ENCODE measurements at places on chromosomes 13 and 19.
A peak's percentile ranks its signal among the peaks of the same experiment; 100 is the strongest.

DNA sequence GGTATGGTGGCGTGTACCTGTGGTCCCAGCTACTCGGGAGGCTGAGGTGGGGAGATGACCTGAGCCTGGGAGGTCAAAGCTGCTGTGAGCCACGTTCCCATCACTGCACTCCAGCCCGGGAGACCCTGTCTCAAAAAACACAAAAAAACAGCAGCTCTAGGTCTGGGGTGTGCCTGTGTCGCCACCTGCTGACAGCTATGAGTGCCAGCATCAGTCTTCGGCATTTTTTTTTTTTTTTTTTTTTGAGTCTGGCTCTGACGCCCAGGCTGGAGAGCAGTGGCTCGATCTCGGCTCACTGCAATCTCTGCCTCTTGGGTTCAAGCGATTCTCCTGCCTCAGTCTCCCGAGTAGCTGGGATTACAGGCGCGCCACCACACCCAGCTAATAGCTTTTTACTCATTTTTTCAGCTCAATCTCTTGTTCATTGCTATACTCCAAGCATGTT lies 10.1 kb downstream of the AP2S1 start:
- peaks cover 6% of the 10 kb centered on the region for H3K4me1 ChIP-seq
- H3K36me3 ChIP-seq, result peaks cover 19% of the 10 kb centered on the region
- no peak overlapping the region for H3K4me3 ChIP-seq
- no peaks in the 10 kb centered on the region for H3K27me3 ChIP-seq
- no peak overlapping the region for H3K27ac ChIP-seq
- DNase-seq, result peak; percentile 51

DNA sequence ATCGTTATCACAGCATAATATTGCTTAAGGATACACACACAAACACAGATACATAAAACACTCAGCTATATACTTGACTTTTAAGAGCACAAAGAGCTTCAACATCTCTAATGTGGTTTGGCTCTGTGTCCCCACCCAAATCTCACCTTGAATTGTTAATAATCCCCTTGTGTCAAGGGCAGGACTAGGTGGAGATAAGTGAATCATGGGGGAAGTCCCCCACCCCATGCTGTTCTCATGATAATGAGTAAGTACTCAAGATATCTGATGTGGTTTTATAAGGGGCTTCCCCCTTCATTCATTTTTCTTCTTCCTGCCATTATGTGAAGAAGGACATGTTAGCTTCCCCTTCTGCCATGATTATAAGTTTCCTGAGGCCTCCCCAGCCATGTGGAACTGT lies 481.4 kb downstream of the PCDH9 start:
- no peak for DNase-seq
- H3K4me1 ChIP-seq, result no peaks in the 10 kb centered on the region
- H3K36me3 ChIP-seq, result no peaks in the 10 kb centered on the region
- H3K27ac ChIP-seq, result no peak overlapping the region
- H3K27me3 ChIP-seq, result no peaks in the 10 kb centered on the region

DNA sequence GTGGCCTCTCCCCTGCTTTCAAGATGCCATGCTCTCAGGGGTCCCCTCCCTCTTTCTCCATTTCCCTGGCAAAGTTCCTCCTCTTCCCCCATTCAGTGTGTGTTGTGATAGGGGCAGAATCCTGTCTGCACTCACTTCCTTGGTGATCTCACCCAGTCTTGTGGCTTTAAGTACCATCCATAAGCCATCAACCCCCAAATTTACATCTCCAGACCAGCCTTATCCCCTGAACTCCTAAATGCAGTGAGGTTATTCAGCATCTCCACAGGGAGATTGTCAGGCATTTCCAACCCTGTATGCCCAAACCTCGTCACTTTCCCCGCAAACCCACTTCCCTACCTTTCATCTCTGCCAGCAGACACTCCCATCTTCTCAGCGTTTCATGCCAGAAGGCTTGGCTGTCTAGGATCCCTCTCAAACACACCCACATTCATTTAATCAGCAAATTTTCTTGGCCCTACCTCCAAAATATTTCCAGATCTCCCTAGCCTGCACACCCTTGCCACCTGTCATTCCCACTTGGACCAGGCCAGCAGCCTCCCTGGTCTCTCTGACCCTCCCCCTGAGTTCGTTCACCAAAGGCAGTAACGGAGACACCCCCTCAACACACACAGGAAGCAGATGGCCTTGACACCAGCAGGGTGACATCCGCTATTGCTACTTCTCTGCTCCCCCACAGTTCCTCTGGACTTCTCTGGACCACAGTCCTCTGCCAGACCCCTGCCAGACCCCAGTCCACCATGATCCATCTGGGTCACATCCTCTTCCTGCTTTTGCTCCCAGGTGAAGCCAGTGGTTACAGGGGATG lies at the start of gene HCST:
Gene HCST (plus strand): TSS at position 676 of the 808 bp plus-strand sequence. CDS start 65 bp downstream, at position 741.
- peak within 1 kb of the TSS; percentile 19 for H3K4me3 ChIP-seq
- H3K27me3 ChIP-seq, result no peaks in the 10 kb centered on the region
- H3K4me1 ChIP-seq, result peaks cover 13% of the 10 kb centered on the region
- no peak for DNase-seq
- H3K36me3 ChIP-seq, result peaks cover 3% of the 10 kb centered on the region
- H3K27ac ChIP-seq, result peak within 1 kb of the TSS; percentile 45

GRCh38 chr19:39834287-39834841 lies 402 bp upstream of the DYRK1B start:
- no peak for DNase-seq
- no peaks in the 10 kb centered on the region for H3K27me3 ChIP-seq

DNA sequence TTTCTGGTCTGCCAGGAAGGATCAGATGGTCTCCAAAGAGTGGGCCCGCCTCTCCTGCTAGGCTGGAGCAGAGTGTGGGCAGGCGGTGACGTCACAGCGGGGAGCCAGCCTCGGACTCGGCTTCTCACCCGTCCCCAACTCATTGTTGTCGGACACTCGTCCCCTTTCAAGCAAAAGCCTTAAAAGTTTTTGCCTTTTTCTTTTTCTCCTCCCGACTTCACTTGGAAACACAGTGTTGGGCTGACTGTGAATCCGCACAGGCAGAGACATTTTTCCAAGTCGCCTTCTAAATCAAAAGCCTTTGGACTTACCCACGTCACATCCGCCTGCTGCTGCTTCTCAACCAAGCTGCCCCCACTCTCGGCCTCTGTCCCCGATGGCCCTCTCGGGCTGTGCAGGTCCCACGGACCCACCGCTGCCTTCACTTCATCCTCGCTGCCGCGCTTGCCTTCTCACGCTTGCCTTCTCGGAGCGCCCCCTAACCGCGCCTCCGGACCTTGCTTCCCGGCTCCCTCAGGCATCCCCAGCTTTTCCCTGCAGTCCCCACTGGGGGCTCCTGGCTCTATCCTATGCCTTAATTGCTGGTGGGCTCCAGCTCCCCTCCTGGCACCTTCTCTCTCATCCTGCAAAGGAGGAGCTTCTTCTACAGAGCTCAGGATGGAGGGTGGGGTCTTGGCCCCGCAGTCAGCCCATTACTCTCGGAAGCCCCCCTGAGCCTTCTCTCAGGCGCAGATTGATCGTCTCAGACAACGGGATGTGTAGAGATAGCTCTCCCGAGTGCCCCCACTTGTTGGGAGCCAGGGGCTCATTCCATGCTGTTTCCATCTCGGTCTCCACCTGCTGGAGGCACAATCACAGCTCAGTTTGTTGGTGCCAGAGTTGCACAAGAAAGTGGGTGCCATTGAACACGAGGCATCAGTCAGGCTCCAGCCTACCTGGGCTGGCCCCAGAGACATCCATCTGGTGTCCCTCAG lies 3.9 kb upstream of the ZNF135 start:
- peak overlapping the region; percentile 51 for H3K4me3 ChIP-seq
- no peaks in the 10 kb centered on the region for H3K27me3 ChIP-seq
- H3K4me1 ChIP-seq, result peaks cover 2% of the 10 kb centered on the region
- H3K36me3 ChIP-seq, result no peaks in the 10 kb centered on the region

DNA sequence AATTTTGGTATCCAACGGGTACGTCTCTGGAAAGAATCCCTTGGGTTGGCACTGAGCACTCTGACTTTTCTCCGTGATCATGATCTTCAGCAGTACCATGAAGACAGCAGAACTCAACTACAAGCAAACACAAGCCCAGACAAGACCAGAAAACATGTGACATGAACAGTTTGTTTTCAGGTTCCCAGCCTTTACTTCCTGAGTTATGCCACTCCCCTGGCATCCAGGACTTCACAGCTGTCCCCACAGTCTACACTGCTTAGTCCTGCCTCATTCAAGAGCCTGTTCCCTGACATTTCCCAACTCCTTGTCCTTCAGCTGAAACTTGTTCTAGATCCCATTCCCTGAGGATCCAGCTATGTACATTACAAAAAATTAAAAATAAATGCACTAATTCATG lies 4.9 kb upstream of the N4BP2L1 start:
- H3K4me1 ChIP-seq, result no peaks in the 10 kb centered on the region
- no peaks in the 10 kb centered on the region for H3K27me3 ChIP-seq
- DNase-seq, result no peak
- H3K4me3 ChIP-seq, result no peak overlapping the region
- no peak overlapping the region for H3K27ac ChIP-seq

DNA sequence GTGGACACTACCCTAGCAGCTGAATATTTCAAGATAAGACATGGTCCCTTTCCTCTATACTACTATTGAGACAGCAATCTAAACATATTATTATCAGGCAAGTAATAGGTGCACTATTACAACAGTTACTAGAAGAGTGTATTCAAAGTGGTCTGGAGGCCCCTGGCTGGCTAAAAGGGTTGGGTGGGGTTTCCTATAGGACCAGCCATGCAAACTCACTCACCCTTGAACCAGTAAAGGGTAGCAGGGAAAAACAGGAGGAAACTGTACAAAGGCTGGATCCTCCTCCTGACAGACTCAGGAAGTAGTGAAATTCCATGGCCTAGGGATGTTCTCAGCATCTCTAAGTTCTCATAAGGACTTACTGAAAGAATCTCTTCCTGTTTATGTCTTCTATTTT lies 7.7 kb downstream of the SMAD9 start:
- H3K4me1 ChIP-seq, result no peaks in the 10 kb centered on the region
- no peak overlapping the region for H3K4me3 ChIP-seq
- no peak overlapping the region for H3K27ac ChIP-seq
- no peak for DNase-seq
- H3K27me3 ChIP-seq, result no peaks in the 10 kb centered on the region
- H3K36me3 ChIP-seq, result no peaks in the 10 kb centered on the region

- H3K27ac ChIP-seq, result no peak overlapping the region
- no peak for DNase-seq
- no peaks in the 10 kb centered on the region for H3K4me1 ChIP-seq
- H3K4me3 ChIP-seq, result no peak overlapping the region
These were observed 22.3 kb upstream of the PDCD5 start for GRCh38 chr19:32558607-32559228.

DNA sequence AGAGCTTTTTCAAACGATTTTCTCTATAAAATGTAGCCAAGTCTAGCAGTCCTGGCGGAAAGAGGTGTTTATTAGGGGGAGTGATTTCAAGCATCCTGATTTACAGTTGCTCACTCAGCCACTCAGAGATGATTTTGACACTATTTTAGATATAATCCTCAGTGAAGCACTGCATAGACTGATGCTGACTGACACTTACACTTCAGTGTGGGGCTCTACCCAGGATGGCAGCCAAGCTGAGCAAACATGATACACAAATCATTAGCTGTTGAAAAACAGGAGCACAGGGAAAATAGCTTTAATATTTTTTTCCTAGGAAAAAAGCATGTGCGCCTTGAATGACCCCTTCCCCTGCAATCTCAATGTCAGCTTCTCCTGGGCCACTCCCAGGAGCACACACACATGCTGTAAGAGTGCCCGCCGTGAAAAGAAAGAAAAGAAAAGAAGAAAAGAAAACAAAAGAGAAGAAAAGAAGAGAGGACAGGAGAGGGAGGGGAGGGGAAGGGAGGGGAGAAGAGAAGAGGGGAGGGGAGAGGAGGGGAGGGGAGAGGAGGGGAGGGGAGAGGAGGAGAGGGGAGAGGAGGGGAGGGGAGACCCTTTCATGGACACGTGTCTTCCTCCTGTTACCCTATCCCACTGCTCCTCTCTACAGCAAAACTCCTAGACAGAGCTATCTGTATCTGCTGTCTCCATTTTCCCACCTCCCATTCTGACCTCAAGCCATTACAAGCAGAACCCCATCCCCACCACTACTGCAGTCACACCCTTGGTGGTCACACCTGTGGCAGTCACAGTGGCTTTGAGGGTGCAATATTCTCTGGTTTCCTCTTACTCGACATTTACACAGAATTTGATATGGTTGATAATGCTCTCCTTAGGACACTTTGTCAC lies 36.4 kb downstream of the RCBTB2 start:
- no peaks in the 10 kb centered on the region for H3K27me3 ChIP-seq
- peaks cover 1% of the 10 kb centered on the region for H3K36me3 ChIP-seq
- no peak overlapping the region for H3K27ac ChIP-seq
- H3K4me1 ChIP-seq, result peaks cover 7% of the 10 kb centered on the region

GRCh38 chr13:50796463-50796862 lies 47.0 kb downstream of the DLEU7 start:
- no peaks in the 10 kb centered on the region for H3K4me1 ChIP-seq
- H3K27me3 ChIP-seq, result peaks cover 2% of the 10 kb centered on the region
- DNase-seq, result no peak
- no peak overlapping the region for H3K27ac ChIP-seq
- no peak overlapping the region for H3K4me3 ChIP-seq

GRCh38 chr19:11164879-11165406 lies 9.4 kb upstream of the SPC24 start:
- H3K27ac ChIP-seq, result peak overlapping the region; percentile 90
- H3K4me1 ChIP-seq, result peaks cover 43% of the 10 kb centered on the region
- H3K4me3 ChIP-seq, result no peak overlapping the region
- DNase-seq, result peak; percentile 93
- H3K36me3 ChIP-seq, result peaks cover 9% of the 10 kb centered on the region
- no peaks in the 10 kb centered on the region for H3K27me3 ChIP-seq

Measured in fibroblast of lung (primary cell).